Endothelial cell (in vitro differentiated cells): ENCODE measurements at places on chromosomes 5 and 9. TPM values are rescaled to one million over a fixed set of nuclear protein-coding genes. Genes with fewer than 3 reads are reported as not detected.

The LRRC26 gene
- total RNA-seq = not detected

The OLFM1 gene
- 0.74 TPM for total RNA-seq

The CNTNAP3B gene
- total RNA-seq = 4.1 TPM

The EGFL7 gene
- 945 TPM for total RNA-seq

The TUSC1 gene
- total RNA-seq = 3.8 TPM

The PLAA gene
- 46.2 TPM for total RNA-seq

The CD14 gene
- total RNA-seq = not detected

The ADAMTS13 gene
- 9.1 TPM for total RNA-seq

The LYSMD3 gene
- total RNA-seq = 15.6 TPM

The APBA1 gene
- 8.4 TPM for total RNA-seq

The KIF4B gene
- 0.54 TPM for total RNA-seq

The SMIM3 gene
- 3.0 TPM for total RNA-seq

The NNT gene
- total RNA-seq = 21.7 TPM

The C6 gene
- not detected for total RNA-seq

The TMEM252 gene
- total RNA-seq = not detected

The PFN3 gene
- not detected for total RNA-seq

The SOHLH1 gene
- 0.18 TPM for total RNA-seq

The GFM2 gene
- 25.1 TPM for total RNA-seq

The ITGA2 gene
- total RNA-seq = 15.1 TPM

The CKS2 gene
- 49.2 TPM for total RNA-seq

The EQTN gene
- total RNA-seq = not detected

The PTGS1 gene
- total RNA-seq = 33.4 TPM

The TLX3 gene
- 0.23 TPM for total RNA-seq

The PDZD2 gene
- 71.1 TPM for total RNA-seq

The CCL28 gene
- 0.46 TPM for total RNA-seq

The SH3GL2 gene
- 1.6 TPM for total RNA-seq

The GPR150 gene
- total RNA-seq = not detected

The DMGDH gene
- total RNA-seq = 0.36 TPM

The MYOZ3 gene
- total RNA-seq = 12.0 TPM

The PKD2L2 gene
- not detected for total RNA-seq

The CTXN3 gene
- 5.4 TPM for total RNA-seq

The GPR151 gene
- not detected for total RNA-seq

The CCL27 gene
- not detected for total RNA-seq

The RNF208 gene
- 1.1 TPM for total RNA-seq

The RNF20 gene
- 46.1 TPM for total RNA-seq

The PLCXD3 gene
- total RNA-seq = 0.26 TPM

The IFNA13 gene
- not detected for total RNA-seq

The KIF2A gene
- 56.8 TPM for total RNA-seq

The SV2C gene
- 0.15 TPM for total RNA-seq

The PRR7 gene
- total RNA-seq = 0.97 TPM

The ADCY2 gene
- total RNA-seq = 1.5 TPM

The FGF10 gene
- 0.15 TPM for total RNA-seq

The TMC1 gene
- not detected for total RNA-seq

The ADAMTSL1 gene
- total RNA-seq = 18.2 TPM

The OR5C1 gene
- not detected for total RNA-seq

The PCDHA13 gene
- 2.5 TPM for total RNA-seq

The PTGDS gene
- not detected for total RNA-seq

The EDIL3 gene
- total RNA-seq = 74.6 TPM

The BRD8 gene
- total RNA-seq = 52.0 TPM

The HTR1A gene
- total RNA-seq = not detected

The ESM1 gene
- total RNA-seq = 8.2 TPM

The NUTM2G gene
- not detected for total RNA-seq

The SHC3 gene
- total RNA-seq = 6.5 TPM

The SURF2 gene
- total RNA-seq = 11.9 TPM

The CCNJL gene
- 65.0 TPM for total RNA-seq

The BDP1 gene
- 20.9 TPM for total RNA-seq

The GPR21 gene
- 1.8 TPM for total RNA-seq

The PAPPA gene
- 1.4 TPM for total RNA-seq

The TAS2R1 gene
- total RNA-seq = not detected
